ENCODE measurements at places on chromosomes 3 and 15.

- DNase-seq = no peak
Measured at GRCh38 chr15:36958606-36959005, 141.7 kb downstream of the MEIS2 start.

DNA sequence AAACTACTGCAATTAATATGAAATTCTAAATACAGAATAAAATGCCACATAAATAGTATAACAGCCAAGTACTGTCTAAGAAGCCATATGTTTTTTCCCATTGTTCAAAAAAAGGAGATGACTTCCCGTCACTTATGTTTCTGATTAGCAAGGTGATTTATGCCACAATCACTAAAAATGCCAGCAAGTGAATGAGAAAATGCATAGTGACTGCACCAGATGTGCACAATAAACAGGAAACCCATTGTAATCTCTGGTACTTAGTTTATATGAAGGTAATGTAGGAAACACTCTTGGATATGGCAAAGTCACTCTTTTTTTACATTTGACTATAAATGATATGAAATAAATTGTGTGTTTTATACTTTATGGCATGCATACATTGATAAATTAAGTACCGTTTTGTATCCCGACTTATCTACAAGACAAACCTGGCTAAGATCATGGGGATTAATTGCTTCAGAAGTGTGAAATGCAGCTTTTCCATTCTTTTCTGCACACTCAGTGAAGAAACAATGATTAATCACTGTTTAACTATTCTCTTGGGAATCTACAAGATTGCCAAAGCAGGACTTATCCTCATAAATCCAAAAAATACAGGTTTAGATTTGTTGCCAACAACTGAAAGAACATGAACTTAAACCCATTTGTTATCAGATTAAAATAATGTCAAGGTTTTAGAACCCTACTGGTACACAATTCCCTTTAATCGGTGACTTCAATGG is 164.5 kb downstream of the TBC1D5 start:
- no peak for DNase-seq

DNA sequence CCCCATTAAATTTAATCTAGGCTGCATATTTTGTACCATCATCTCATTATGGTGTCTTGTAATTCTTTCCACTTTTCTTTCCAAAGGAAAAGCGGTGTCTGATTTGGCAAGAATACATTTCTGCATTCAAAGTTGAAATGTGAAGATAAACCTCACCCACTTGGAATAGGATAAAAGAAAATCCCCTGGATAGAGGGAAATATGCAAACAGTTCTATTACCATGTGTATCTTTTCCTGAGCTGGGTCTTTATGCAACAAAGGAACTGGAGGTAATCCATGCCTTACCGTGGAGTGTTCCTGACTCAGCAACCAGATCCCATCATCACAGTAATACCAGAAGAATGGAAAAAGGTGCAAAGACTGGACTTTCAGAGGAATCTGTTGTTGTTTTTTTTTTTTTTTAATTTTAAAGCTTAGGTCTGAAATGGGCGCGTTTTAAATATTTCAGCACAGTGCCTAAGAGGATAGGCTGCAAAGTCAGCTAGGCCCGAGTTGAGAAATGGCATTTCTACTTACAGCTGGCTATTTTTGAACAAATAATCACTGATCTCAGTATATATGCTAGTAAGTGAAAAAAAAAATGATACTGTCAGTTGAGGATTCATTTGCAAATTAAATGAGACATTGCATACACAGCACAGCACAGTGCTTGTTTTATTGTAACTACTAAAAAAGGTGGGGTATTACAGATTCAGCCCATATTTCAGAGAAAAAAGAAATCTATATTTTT is 55.5 kb upstream of the ADAMTS9 start:
- DNase-seq = no peak

GRCh38 chr3:56468184-56469106 is at the start of gene ERC2:
Gene ERC2, minus strand, starts transcription at chr3:56468467.
- no peak for DNase-seq

GRCh38 chr3:103963599-103963998 is 1403.1 kb upstream of the ALCAM start:
- DNase-seq = no peak

- DNase-seq = no peak
Measured at GRCh38 chr3:64331605-64332004, 106.3 kb upstream of the PRICKLE2 start.

GRCh38 chr15:89611317-89611716 is 36.0 kb downstream of the TICRR start:
- DNase-seq = no peak

- DNase-seq = no peak
Measured at GRCh38 chr3:22360970-22361369, 610.0 kb upstream of the ZNF385D start.

GRCh38 chr3:156547637-156548036 is 7.3 kb downstream of the SSR3 start:
- DNase-seq = no peak

GRCh38 chr3:30819067-30819798 is 75.2 kb downstream of the GADL1 start:
- DNase-seq = no peak

DNA sequence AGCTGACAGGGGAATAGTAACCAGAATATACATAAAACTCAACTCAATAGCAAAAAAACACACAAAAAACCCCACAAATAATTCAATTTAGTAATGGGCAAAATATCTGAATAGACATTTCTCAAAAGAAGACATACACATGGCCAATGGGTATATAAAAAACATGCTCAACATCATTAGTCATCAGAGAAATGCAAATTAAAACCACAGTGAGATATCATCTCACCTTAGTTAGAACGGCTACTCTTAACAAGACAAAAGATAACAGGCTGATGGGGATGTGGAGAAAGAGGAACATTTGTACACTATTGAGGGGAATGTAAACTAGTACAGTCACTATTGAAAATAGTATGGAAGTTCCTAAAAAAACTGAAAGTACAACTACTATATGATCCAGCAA is 678.6 kb downstream of the MECOM start:
- DNase-seq = no peak

GRCh38 chr3:104669083-104669482 is 697.6 kb upstream of the ALCAM start:
- DNase-seq = no peak

DNA sequence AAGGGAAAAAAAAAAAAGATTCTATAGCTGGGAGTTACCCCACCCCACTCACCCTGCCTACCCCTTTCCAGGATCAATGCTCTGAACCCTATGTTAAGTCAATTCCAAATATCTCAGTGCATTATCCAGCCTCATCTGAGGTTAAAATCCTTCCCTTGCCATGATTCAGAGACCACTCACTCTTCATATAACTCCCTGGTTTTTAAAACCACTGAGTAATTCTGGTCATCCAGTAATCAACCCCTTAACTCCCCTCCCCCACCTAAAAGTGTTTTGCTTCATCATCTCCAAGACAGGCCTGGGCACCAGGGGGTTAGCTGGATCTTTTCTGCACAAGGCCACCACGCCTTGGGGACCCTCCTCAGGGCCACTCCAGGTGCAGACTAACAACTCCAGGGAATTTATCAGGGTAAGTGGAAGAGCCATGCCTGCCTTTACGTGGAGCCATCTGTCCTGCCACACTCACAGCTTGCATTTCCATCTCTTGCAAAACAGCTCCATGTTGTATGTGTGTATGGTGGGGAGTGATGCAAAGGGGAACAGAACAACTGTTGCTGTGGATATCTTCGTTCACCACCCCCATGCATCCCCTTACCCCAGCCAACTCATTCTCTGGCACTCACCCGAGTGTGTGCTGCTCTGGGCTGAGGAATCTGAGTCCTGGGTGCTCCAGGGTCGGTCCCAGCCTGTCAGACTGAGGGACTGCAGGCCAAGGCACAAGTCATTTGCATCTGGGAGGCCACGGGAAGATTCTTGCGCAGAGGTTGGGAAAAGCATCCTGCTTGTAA is 30.7 kb upstream of the RPS17 start:
- DNase-seq = no peak

DNA sequence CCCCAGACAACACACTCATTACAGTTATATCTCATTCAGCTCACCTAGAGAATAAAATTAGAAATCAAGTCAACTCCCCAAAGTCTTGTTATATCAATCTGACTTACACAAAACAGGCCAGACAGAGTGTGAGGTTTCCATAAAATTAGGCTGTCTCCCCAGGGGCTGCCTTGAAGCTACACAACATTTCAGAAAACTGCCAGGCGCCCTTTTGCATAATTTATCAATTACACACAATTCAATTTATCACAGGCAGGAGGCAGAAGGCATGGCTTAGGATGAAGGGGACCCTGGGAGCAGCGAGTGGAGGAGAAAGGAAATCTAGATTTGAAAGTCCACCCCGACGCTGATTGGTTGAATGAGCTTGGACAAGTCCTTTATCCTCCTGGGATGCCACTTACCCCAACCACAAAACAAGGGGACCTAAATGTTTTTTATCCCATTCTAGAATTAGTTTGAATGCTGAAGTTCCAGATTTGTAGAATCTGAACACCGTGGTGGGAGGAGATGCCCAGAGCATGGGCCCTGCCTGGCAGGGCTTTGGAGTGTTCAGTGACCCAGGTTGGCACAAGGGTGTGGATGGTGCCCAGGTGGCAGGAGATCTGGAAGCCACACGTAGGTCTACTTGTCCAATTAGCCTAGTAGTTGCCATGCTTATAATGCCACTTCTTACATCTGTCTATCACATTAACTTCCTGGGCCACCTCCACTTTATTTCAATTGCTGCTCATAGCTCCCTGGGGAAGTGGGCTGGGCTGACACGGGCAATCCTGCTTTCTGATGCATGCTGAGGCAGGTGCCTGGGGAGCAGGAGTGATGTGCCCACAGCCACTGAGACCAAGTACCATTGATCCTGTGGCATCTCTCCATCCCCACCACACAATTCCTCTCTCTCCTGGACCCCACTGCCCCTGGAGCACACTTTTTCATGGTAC is 119.8 kb upstream of the TLE3 start:
- DNase-seq = no peak

DNA sequence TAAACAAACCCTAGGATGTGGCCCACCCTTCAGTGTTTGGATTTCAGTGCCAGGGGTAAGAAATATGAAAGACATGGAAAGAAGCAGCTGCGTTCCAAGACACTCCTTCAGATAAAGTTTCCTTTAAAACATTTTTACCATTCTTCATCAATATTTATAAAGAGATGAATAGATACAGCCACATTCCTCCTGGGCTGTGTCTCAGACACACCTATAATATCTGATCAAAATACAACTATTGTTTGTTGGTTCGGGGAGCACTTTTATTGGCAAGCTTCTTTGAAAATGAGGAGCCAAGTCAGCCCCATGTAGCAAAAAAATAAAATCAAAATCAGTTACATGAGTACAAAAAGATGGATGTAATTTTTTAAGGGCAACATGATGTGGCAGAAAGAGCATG is 53.2 kb downstream of the RPL22L1 start:
- no peak for DNase-seq

GRCh38 chr3:149479621-149480325 is 5.3 kb downstream of the TM4SF4 start:
- no peak for DNase-seq

- DNase-seq = no peak
Measured at GRCh38 chr15:71111950-71112349, 3.3 kb upstream of the THSD4 start.

- DNase-seq = no peak
Measured at GRCh38 chr15:88609344-88610090, 11.6 kb upstream of the AEN start.

- no peak for DNase-seq
Measured at GRCh38 chr15:79973456-79974195, 2.6 kb upstream of the BCL2A1 start.

DNA sequence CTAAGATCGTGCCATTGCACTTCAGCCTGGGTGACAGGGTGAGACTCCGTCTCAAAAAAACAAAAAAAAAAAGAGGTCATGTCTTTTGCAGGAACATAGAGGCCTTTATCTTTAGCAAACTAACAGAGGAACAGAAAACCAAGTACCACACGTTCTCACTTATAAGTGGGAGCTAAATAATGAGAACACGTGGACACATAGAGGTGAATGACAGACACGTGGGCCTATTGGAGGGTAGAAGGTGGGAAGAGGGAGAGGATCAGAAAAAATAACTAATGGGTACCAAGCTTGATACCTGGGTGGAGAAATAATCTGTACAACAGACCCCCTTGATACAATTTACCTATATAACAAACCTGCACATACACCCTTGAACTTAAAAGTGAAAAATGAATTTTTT is 401.4 kb upstream of the NAALADL2 start:
- DNase-seq = no peak

GRCh38 chr3:46080124-46080968 is 53.1 kb upstream of the XCR1 start:
- DNase-seq = no peak

DNA sequence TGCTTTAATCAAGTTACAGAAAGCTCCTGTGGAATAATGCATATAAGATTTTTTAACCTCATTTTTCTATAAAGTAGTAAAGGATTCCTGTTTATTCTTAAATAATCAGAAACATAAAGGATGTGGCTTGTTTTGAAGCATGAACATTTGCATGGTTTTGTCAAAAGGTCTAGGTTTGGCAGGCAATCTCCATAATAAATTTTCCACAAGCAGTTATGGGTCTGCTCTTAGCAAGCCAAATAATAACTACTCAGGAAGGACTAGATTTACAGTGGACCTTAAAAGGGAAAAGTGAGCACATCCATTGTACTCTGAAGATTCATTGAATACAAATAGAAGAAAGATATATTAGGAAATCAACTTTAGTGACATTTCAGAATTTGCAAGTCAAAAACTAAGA is 407.3 kb upstream of the CBLB start:
- no peak for DNase-seq

GRCh38 chr3:134363381-134363755 is 10.9 kb downstream of the AMOTL2 start:
- DNase-seq = no peak

DNA sequence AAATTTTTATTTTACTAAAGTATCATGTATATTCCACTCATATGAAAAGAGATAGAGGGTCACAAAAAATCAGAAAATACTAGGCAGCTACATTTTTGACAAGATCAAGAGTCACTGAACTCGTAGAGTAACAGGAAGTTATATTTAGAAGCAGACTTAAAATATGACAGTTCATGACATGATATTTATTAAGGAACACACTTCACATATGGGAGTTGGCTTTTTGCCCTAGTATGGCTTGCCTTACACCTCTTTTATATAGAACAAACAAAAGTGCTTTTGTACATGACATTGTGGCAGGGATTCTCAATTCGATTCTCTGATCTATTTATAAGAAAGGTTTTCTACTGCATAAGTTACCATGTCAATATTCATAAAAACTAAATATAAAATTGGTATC is 80.1 kb upstream of the GBE1 start:
- no peak for DNase-seq

DNA sequence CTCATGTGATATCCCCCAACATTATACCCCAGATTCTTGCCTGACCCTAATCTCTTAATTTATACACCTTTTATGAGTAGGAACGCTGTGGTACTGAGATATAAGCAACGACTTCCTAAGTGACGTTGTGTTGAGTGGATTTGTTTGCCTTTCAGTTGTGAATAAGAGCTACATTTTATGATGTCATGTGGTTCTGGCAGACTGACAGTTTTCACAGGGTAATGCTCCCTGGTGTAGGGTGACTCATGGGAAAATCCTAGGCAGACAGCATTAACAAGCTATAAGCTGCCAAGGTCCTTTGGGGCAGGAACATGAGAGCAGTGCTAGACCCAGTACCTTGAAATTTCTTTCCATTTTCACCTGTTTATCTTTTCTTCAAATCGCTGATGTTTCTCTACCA is 11.2 kb downstream of the C3orf52 start:
- DNase-seq = no peak

Data from stimulated activated CD8-positive, alpha-beta memory T cell treated with anti-CD3 and anti-CD28 coated beads, Interleukin-7, amount 100 ng/mL, for 1 hour (primary cell).